Peyer's patch (tissue), 4 donors: ENCODE measurements at places on chromosomes 16 and 17. TPM values are rescaled to one million over a fixed set of nuclear protein-coding genes. Genes with fewer than 3 reads are reported as not detected.

DNA sequence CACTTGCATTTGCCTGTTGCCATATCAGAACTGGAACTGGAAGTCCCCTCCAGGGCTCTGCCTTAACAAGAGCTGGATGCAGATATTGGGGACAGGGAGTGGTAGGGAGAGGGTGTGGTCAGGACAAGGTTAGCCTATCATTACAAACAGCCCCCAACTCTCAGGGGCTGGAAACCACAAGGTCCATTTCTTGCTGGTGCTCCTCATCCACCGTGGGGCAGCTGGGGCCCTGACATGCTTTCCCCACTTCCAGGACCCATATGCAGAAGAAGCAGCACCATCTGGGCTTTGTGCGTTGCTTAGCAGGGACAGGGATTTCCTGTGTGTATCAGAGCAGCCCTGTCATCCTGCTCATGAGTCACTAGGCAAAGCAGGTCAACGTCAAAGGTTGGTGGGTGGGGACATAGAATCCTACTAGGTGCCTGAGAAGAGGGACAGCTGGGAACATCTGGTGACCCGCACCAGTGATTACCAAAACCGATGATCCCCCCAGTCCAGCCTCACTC, 26.9 kb downstream of the RGS9 start:
- DNase-seq = peak; percentile 81

GRCh38 chr17:58322581-58323185, 5.9 kb downstream of the TSPOAP1 start:
- no peak for DNase-seq

Gene TBC1D28
- total RNA-seq = not detected

GRCh38 chr17:20205609-20206008, 196.4 kb downstream of the SPECC1 start:
- no peak for DNase-seq

DNA sequence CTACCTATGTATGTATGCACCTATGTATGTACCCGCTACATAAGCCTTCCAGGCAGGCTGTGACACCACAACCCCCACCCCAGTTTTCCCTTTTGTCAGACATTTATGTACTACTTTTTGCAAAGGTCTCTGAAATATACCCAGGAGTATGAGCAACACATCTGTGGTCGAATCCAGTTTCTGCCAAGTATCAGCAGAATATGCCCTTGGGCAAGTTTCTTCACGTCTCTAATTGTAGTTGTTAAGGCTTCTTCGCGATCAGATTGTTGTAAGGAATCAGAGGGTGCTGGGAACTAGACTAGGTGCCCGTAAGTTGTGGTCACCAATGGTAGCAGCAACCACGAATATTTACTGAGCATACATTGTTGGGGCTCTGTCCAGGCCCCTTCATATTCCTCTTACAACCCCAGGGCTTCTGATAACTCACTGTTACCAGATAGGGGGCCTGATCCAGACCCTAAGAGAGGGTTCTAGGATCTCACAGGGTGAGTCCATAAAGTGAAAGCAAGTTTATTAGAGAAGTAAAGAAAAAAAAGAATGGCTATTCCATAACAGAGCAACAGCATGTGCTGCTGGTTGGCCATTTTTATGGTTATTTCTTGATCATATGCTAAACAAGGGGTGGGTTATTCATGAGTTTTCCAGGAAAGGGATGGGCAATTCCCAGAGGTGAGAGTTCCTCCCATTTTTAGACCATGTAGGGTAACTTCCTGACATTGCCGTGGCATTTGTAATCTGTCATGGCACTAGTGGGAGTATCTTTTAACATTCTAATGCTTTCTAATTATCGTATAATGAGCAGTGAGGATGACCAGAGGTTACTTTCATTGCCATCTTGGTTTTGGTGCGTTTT, 16.6 kb downstream of the NUDT7 start:
- no peak for DNase-seq

Gene PLD6
- total RNA-seq = 3.5 TPM

DNA sequence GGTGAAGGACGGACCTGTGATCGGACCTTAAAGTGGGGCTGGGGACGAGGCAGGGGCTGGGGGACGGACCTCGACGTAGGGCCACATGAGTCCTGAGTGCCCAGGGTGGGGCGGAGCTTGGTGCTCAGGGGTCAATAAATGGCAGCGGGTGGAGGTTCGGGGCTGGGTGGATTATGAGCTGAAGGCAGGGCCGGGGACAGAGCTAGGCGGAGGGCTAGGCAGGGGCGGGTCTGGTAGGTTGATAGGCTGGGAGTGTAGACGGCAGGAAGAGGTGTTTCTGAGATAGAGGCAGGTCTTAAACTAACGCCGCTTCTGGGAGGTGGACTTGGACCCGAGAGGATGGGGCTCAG, 733 bp downstream of the CHRNB1 start:
- peak; percentile 79 for DNase-seq

DNA sequence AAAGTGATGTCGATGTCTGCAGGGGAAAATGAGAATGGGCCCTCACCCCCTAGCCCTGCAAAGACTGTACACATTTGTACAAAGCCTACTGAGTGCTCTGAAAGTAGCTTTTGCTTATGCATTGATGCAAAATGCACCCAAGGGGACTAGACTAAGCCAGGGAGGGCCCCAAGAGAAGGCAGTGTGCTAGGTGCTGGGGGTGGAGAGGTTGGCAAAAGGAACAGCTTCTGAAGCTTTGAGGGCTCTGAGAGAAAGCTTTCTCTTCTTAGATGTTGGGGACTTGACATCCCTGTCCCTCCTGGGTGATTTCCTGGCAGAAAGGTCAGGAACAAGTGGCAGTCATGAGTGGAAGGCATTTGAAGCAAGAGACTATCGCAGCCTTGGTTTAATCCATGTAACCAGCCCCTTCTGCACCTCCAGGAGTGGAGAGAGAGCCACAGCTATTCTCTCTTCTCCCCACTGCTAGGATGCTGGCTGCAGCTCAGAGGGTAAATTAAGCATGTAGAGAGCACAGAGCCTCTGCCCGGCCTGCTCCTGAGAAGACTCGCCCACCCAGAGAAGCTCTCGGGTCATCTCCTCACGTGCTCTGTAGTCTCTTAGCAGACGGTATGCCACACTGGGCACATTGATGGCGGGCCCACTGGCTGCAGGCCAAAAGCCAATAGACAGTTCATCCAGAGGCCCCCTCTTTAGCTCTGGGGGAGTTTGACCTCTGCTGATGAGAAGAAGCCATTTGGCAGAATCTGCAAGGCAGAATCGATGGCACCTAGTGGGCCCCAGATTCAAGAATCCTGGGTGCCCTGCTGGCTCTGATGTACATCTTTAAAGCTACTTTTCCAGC, 221.4 kb downstream of the MSI2 start:
- no peak for DNase-seq

Gene NPIPA5
- 11.4 TPM for total RNA-seq

DNA sequence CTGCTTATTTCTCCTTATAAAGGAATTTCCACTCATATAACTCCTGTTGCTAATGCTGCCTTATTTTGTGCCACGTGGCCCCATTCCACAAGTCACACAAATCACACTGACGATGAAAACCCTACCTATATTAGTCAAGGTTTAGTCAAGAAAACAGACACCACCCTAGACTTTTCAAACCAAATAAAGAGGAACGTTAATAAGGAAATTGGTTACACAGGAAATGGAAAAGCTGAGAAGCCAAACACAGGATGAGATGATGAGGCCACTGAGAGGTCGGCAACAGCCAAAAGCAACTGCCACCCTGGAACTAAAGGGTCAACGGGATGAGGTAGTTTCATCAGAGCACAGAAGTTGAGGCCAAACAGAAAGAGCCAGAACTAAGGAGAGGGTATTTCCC, 47.3 kb upstream of the ALOX12 start:
- DNase-seq = no peak

DNA sequence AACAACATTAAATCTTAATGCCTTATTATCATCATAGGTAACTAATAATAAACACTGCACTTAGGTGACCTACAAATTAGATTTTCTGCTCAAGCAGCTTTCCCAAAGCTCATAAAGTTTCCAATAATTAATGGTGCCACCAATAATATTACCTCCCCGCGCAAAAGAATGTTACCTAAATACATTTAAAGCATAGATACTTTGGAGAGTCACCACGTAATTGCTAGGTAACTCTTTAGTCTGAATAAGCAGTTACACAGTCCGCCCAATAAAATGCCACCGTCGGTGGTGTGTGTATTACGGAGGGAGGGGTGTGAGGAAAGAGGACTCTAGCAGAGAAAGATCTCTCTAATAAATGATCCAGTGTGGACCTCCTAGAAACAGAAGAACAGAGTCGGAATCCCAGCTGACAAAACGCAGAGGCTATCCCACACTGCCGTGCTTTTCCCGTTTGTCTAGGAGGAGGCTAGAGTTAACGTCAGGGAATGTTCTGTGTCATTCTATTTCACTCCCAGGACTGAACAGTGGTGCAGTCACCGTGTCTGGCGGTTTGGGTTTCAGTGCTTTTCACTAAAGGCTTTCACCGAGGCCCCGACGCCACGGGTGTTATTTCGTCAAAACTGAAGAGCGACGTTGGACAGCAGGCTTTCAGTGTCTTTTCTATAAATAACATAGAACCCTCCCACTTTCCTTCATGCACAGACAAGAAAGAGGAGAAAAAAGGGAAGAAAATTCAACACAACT, 630 bp downstream of the RNFT1 start:
- peak; percentile 70 for DNase-seq

Gene STAT5A
- 47.5 TPM for total RNA-seq

Gene CTF1
- total RNA-seq = not detected

Gene PPP1R1B
- 140 TPM for total RNA-seq

- no peak for DNase-seq
Measured at GRCh38 chr16:17343028-17343427, 127.7 kb downstream of the XYLT1 start.

DNA sequence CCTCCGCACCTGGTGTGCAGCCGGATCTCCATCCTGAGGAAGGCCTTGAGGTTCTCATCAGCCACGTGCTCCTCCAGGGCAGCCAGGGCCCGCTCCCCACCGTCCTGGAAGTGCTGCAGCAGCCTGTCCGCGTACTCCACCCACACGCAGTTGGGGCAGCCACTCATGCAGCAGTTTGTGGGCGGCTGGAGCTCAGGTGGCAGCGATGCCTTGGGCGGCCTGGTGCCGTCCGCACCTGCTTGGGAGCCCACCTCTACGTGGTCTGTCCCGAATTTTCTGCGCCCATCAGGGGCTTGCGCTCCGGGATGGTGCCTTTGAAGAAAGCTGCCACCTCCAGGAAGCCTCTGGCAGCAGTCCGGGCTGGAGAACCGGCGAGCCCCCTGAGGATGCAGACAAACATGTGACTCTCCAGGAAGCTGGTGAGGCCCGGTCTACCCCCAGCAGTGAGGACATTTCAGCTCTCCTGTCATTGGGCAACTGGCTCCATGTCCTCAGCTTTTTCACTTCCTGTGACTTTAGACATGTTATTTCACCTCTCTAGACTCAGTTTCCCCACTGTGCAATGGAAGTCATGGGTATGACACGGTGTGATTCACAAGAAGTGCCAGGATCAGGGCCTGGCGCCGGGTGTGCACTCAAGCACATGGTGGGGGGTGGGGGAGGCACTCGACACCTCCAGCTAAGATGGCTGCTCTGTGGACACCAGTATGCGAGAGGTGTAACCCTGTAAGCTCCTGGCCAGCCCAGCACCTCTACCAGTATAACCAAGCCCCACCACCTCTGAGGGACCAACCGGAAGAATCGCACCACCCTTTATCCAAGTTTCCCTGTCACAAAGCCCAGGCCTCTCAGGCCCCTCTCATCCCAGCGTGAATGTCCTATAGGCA, 957 bp downstream of the OXLD1 start:
- DNase-seq = no peak

Gene CDR2L
- total RNA-seq = 80.7 TPM
